Stimulated activated CD4-positive, alpha-beta T cell treated with anti-CD3 and anti-CD28 coated beads, Interleukin-2, amount 100 ng/mL, for 24 hours (primary cell): ENCODE measurements at places on chromosomes 1 and 21.

DNA sequence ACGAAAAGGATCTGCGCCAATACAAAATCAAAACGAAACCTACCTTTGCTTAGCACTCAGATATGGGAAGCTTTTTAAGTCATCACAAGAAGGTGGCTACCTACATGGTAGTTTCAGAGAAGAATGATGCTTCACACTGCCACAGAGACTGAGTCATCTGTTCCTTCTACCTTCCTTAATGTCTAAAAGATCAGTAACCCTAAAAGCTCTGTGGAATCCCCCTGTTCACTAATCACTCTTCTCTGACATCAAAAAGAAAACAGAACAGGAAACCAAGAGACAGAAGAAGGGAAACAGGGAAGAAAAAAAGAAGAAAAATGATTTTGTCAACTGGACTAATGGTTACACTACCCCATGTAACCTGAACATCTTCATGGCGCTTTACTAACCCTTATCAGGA is 177.2 kb downstream of the SMYD3 start:
- DNase-seq = peak; percentile 26

DNA sequence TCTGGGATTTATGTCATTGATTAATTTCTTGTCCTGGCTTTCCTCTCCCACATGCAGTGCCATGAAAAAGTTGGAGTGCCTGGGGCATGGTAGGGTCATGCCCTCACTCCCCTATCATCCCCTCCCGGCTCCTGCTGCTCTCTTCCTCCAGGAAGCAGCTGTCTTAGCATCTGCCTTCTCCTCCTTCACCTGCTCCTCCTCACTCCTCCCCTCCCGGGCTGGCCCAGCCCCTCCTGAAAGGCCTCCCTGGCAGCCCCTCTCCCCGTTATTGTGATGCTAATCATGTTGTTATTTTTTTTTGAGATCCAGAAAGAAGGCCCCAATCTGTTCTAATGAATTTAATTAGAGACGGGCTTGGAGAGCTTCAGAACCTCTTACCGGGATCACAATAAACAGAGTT is 36.3 kb upstream of the NFASC start:
- no peak for DNase-seq

DNA sequence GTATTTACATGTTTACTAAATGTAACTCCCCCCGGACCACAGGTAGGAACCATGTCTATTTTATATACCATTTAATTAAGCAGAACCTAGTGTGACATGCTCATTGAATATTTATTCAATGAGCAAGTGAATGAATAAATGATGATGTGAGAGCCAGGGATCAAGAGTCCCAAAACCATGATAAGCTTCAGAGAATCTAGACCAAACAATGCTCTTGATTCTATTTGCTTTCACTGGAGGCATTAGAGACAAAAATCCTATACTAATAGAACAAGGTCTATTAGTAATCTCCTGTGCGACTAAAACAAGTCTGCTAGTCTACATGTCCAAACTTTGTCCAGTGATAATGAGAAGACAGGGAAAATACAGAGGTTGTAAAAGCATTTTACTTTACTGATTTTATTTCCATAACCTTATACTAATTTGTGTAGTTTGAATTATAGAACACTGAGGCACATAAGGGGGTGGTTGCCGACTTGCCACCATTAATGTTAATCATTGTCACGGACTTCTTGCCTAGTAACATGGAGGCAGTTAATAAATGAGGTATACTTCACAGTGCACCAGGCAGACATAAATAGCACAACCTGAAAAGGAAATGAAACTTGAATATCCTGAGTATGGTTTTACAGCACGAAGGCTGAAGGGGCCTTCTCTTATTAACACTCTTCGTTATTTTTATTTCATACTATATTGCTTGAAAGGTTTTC is 69.8 kb downstream of the TBX15 start:
- no peak for DNase-seq

DNA sequence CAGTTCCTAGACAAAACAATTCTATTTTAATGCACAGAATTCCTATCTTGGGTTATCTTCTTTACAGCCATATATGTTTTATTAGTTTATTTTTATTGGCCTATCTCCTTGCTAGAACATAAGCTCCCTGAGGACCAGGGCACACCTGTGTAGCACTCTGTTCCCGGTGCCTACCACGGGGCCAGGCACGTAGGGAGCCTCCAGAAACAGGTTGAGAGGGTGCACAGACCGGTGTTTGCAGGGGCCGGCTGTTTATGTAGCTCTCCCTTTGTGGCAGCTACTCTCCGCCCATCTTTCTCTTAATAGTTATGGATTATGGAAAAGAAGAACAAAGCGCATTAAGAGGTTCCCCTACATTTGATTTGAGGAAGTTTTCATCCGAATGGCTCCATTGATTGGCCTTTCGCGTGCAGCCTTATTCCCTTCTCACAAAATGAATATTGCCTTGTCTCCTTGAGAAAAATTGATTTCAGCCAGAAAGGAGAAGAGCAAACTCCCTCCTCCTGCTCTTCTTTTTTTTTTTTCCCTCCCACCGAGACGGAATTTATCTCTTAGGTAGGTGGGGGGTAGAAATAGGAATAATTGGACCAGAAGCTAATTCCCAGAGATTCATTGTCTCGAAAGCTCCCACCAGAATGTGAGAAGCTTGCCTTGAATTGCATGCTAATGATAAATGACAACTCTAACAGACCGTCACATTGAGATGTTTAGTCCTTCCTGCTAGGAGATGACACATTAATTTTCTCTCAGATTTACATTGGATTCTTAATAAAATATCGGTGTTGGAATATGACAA is 447.4 kb downstream of the CAMTA1 start:
- no peak for DNase-seq

- no peak for DNase-seq
These were observed 15.8 kb downstream of the CAMK2N1 start for GRCh38 chr1:20470194-20470593.

GRCh38 chr21:31470896-31471694 is 127.0 kb upstream of the TIAM1 start:
- no peak for DNase-seq

DNA sequence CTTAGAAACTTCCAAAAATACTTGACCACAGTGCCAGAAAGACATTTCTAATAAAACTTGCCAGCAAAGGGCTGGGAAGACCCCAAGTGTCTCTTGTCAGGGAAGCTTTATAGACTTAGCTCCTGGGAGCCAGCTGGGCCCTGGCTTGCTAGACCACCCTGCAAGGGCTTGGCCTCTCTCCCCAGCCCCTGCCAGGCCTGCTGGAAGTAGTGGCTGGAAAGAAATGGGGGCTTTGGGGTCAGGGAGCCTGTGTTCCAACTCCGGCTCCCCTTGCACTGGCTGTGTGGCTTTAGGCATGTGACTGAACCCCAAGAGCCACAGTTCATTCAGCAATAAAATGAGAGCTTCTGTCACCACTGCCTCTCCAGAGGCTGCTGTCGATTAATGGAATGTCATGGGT is 31.1 kb downstream of the H3-3A start:
- no peak for DNase-seq

GRCh38 chr1:27145934-27146354 is 9.0 kb downstream of the SLC9A1 start:
- DNase-seq = no peak

- no peak for DNase-seq
These were observed 144.8 kb upstream of the SAMSN1 start for GRCh38 chr21:14690886-14691285.

DNA sequence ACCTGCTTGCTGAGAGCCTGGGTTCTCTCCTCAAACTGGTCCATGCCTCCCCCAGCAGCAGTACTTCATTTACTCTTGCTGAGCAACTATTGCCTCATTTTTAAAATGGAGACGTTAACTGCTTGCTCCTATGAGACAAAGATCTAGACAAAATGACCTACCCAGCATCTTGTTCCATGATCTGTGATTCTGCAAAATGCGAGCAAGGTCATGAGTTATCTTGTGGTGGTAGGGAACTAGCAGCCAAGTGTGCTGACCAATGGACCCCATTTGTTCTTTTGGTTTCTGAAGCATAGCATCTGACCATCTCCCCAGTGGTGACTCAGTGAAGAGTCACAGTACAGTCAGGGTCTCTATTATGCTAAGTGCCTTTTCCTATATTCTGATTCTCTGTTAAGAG is 40.4 kb downstream of the TBX15 start:
- DNase-seq = no peak

DNA sequence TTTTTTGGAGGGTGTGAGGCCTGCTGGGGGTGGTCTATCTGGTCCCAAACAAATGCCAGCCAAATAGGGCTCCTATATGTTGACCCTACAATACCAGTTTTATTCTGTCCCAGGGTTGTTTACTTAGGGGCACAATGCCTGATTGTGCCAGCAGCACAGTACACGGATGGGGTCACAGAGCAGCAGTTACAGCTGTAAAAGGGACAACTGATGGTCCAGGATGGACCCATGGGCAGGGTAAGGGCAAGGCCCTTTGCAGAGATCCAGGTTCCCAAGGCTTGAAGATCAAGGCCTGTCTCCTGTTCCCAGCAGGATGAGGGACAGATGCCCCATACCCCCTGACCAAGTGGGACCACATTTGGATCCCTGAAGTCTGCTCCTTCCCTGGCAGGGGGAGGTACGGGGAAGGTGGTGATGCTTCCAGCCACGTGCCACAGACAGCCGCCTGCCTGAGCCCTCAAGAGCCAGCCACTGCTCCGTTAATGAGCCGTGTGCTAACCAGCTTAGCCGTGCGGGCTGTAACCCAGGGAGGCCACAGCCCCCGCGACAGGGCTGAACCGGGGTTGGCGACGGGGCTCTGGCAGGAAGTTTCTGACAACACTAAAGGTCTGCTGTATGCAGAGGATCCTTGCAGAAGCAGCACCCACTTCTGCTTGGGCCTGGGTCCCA is 18.2 kb downstream of the SLC6A9 start:
- no peak for DNase-seq

DNA sequence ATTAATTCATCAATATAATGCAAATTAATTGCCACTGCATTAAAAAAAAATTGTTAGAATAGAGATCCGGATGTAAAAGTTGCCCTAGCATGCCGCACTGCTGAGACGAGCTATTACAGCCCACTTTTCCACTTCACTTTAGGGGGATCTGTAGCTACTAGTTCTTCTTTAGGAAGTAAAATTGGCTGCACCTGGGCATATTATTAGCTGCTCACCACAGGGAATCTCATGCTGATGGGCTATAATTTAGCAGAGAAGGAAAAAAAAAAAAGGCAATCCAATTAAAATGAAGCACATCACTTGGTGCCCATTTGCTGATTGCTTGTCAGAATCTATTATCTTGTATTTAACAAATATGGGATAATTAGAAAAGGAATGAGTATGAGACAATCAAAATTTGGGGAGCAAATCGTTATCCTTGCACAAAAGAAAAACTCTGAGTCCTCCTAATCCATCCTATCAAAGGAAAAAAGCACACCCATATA is 233.4 kb downstream of the DSCAM start:
- no peak for DNase-seq

DNA sequence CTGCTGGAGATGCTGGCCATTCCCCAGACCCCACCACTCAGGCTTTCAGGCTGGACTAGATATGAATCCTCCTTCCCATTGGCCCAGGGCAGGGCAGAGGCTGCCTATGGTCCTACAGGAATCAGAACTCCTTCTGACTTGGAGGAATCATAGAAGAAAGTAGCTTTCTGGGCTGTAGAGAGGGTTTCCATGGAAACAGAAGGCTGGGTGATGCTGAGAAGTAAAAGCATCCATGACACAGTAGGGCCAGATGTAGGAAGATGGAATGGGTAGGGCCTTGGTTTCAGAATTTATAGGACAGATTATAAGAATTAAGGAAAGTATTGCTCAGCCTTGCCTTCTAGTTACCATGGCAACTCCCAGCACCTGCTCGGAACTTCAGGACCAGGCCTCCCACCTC is 9.0 kb downstream of the NT5C1A start:
- no peak for DNase-seq

GRCh38 chr1:47809301-47810084 is 187.7 kb downstream of the TRABD2B start:
- DNase-seq = no peak

GRCh38 chr1:22860883-22861385 is 111.7 kb downstream of the LACTBL1 start:
- DNase-seq = no peak

DNA sequence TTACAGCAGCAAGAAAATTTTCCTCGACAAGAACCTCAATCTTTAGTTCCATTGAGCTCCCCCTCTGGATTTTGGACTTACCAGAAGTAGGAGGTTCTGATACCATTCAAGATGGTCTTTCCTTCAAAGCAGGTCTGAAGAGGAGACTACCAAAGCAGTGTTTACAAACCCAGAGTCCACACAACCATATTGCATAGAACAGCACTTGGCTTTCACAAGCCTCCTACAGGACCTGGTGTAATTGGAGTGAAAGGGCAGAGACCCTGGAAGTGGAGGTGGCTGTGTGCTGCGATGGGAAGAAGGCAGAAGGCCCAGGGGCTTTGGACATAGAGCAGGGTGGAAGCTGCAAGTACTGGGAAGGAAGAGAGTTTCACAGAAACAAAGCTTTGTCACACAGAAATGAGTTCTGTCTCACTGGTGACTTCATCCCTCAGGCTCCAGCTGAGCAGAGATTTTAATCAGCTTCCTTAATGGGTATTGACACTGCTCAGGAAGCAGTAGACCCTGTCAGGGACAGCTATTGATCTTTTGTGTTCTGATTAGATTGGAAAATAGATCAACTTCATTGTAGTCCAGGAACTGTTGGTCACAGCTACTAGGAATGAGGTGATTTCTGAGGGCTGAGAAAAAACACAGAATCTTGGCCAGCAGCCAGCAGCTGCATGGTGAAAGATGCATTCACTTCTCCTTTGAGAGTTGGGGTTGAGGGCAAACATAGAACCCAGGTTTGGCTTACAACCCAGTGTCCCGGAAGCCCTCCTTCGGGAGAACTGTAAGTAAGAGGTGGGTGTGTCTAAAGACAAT is 124.0 kb downstream of the SYT2 start:
- no peak for DNase-seq

DNA sequence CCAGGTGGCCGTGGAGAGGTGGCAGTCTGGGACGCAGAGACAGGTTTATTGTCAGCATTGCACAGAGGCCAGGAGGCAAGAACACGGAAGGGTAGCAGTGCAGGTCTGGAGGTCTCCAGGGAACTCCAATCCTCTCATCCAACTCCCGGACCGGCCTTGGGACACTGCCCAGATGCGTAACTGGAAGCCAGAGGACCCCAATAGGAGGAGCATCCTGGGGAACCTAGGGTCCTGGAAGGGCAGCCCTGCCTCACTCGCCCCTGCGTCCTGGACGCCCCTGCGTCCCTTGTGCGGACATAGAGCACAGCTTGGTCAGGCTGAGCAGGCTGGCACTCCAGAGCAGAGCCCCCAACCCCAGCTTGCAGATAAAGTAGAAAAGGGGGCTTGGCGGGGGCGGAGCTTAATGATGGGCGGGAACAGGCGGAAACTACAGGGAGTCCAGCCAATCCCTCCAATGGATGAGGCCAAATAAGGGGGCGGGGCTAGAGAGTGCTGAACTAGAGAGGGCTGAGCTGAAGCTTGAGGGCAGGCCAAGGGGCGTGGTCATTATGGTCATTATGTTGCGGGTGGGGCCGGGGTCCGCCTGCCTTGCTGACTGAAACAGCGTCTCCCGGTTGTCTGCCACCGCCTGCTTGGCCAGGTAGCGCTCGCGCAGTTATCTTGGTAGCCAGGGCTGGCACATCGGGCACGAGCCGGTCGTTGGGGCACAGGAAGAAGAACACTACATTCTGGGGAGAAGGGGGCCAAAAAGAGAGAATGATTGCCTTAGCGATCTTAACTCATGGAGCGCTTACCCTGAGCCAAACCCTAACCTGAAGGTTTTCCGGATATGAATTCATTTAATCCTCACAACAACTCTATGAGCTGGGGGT is 3.7 kb upstream of the ARHGEF19 start:
- DNase-seq = peak; percentile 64
